Activated CD4-positive, alpha-beta T cell treated with anti-CD3 and anti-CD28 coated beads, Interleukin-2, amount 10 ng/mL, durations not matched to agents 7 days and 5 days (primary cell): ENCODE measurements at places on chromosomes 11 and 22.

DNA sequence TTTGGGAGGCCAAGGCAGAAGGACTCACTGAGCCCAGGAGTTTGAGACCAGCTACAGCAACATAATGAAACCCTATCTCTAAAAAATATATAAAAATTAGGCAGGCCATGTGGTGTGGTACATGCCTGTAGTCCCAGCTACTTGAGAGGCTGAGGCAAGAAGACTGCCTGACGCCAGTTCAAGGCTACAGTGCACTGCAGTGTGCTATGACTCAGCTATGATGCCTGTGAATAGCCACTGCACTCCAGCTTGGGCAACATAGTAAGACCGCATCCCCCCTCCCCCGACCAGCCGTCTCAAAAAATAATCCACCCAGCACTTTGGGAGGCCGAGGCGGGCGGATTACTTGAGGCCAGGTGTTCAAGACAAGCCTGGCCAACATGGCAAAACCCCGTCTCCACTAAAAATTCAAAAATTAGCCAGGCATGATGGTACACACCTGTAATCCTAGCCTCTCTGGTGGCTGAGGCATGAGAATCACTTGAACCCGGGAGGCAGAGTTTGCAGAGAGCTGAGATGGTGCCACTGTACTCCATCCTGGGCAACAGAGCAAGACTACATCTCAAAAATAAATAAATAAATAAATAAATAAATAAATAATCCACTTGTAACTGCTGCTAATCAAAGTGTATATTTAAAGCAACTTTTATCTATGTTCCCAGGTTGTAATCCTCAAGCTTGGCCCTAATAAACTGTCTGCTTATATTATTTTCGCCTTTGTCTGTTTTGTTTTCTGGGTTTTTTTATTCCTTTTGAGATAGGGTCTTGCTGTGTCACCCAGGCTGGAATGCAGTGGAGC, 7.8 kb downstream of the HPS5 start:
- DNase-seq: no peak

GRCh38 chr22:27885977-27886842, 32.8 kb downstream of the PITPNB start:
- DNase-seq: peak; percentile 55

- DNase-seq: no peak
These were observed 8.3 kb downstream of the RELT start for GRCh38 chr11:73384531-73384871.

GRCh38 chr11:117435326-117435725, 107.7 kb downstream of the CEP164 start:
- no peak for DNase-seq

DNA sequence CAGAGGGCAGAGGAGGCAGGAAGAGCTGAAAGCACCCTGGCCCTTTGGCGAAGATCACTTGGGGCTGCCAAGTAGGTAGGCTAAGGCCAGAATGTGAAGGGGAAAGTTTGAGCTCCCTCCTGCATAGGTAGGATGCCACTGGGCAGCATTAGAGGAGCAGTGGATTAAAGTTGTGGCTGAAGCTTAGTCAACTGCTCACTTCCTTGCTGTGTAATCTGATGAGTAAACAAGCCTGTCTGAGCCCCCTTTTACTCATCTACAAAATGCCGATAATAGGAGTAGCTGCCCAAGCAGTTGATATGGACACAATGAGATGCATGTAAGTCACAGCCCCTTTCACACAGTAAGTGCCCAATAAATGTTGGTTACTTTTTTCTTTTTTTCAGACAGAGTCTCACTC, 216.4 kb downstream of the MN1 start:
- DNase-seq: no peak

- no peak for DNase-seq
These were observed 1.2 kb downstream of the DKK3 start for GRCh38 chr11:12007230-12007593.

GRCh38 chr11:109619498-109619897, 197.5 kb downstream of the C11orf87 start:
- no peak for DNase-seq

DNA sequence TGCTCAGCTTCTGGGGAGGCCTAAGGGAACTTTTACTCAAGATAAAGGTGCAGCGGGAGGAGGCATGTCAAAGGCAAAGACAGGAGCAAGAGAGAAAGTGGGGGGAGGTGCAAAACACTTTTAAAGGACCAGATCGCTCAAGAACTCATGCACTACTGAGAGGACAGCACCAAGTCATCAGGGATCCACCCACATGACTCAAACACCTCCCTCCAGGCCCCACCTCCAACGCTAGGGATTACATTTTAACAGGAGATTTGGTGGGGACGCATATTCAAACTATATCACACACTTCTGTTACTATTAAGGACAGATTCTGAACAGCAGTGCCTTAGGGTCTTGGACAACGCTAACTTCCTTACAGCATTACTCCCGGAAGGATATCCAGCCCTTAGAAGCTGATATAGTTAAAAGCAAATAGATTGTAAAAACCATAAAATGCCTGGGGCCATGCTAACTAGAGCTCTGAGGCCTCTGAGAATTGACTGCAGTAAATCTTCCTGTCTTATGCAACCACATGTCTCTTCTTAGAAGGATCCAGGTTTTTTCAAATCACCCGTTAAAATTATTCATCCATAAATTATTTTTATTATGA, 16.7 kb upstream of the ZC3H12C start:
- no peak for DNase-seq

DNA sequence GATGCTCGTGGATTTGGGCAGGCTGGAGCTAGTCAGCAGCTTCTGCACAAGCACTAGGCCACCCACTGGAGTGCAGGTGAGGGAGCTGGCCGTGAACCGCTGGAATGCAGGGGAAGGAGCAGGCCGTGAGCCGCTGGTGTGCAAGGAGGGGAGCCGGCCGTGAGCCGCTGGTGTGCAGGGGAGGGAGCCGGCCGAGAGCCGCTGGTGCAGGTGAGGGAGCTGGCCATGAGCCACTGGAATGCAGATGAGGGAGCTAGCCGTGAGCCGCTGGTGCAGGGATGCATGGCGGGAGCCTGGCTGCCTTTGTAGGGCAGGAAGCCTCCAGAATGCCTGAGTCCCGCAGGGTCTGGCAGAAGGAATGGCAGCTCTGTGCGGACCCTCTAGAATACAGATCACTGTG, 4220.0 kb upstream of the OR11H1 start:
- DNase-seq: no peak

GRCh38 chr11:72735495-72736027, 16.6 kb downstream of the ARAP1 start:
- no peak for DNase-seq

- DNase-seq: no peak
These were observed 3.4 kb downstream of the CADM1 start for GRCh38 chr11:115500547-115501501.

DNA sequence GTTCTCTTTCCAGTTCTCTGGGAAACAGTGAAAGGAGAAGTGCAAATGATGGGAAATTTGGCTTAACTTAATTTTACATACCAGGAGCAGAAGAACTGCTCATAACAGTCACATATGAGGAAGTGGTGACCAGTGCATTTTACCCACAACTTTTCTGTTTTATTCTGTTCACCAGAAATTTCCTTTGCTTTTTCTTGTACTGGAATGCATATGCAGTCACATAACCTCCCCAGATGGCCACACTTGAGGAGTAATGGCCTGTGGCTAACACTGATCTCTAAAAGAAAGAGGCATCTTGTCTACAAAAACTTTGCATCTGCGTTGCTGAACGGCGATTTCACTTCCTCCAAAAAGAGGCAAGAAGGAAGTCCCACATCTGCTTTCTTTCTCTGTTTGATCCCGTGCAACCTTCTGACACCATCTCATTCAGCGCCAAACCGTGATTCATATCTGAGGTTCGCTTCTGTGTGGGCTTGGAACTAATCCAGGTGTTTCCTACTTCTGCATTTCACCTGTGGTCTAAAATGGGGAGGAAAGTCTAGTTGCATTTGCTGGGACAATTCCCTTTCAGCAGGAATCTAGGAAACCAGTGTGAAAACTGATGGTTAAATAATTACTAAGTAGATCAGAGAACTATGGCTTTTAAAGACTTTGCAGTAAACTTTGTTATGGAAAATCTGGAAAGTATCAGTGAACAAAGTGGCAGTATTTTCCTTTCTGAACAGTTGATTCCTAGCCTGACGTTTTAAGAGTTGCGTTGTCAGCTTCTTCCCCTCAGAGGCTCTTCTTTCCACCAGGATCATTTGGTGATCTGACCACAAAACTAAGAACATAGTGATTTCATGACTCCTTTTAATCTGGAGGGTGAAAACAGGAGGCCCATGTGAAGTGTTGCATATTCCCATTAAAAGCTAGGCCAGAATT, 4.2 kb upstream of the MPEG1 start:
- DNase-seq: no peak

GRCh38 chr11:48123934-48124755, 92.5 kb upstream of the OR4B1 start:
- DNase-seq: no peak

- DNase-seq: peak; percentile 65
These were observed 6.1 kb upstream of the STIM1 start for GRCh38 chr11:3849297-3849874.

- DNase-seq: peak; percentile 57
These were observed 3.0 kb downstream of the PKP3 start for GRCh38 chr11:396948-397548.

GRCh38 chr11:100174881-100175280, 512.2 kb upstream of the ARHGAP42 start:
- no peak for DNase-seq

GRCh38 chr11:125591649-125592304, 875 bp upstream of the STT3A start:
- DNase-seq: peak; percentile 39

DNA sequence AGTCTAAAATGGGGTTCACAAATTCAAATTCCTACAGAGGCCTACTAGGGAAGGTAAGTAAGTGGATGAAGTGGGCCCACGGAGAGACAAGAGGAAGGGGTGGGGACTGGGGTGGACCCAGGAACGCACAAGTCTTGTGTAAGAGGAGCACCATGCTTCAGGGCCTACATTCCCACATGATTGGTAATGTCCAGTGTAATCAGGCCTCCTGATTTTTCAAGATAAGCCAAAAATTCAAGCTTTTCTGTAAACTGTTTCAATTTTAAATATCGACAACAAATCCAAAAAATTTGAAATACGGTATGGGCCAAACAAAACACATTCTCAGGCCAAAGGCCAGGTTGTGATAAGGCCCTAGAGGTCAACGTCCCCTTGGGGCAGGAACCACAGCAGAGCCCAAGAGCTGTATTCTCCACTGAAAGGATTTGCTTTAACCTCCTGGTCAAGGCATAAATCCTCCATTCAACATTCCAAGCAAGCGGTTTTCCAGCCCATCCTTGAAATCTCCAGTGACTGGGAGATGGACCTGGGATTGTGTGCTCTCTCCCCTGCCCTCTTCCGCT, 116.4 kb downstream of the TRIM29 start:
- DNase-seq: no peak

DNA sequence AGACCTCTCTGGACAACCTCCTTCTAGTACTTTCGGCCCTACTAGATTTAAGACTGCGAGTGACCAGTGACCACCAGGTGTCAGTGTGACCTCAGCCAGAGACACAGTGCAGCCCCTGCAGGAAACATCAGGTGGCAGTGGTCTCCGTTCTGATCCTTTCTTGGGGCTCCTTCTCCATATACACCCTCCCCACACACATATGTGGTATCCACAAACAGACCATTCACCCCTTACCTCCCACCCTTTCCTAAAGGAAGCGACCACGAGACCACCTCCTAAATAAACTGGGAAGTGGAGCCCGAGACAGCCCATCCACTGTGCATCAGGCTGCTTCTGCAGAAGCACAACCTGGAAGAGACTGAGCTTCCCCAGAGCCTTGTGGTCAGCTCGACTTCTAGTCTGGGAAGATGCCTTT, 38.5 kb upstream of the CYP2D6 start:
- peak; percentile 72 for DNase-seq

DNA sequence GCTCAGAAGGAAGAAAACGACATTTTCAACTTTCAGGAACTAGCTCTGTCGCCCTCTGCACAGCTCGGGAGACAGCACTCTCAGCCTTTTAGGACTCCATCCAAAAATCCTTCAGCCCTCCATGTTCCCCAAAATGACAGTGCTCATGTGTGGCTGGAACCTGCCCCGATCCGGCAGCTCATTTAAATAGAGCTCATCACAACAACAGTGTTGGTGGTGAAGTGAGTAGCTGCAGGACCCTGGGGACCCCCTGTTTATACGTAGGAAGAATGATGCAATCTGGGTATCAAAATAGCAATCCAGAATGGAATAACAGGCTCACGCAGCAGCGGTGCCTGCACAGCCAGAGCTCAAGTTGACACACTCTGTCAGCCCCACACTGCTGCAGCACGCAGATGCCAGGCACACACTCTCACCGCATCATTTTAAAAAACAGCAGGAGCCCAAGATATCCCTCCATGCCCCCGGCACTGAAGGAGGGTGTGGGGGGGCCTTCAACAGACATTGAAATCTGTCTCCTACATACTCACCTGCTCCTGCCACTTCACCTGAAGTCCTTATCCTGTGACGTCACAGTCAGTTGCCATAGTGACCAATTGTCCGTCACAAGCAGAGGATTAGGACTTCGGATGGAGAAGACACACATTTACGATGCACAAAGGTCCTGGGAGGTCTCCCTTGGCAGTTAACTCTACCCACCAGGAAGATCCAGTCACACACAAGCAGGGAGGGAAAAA, 24.0 kb downstream of the TRIM66 start:
- no peak for DNase-seq

GRCh38 chr11:112856591-112856990, 104.6 kb upstream of the NCAM1 start:
- DNase-seq: no peak

DNA sequence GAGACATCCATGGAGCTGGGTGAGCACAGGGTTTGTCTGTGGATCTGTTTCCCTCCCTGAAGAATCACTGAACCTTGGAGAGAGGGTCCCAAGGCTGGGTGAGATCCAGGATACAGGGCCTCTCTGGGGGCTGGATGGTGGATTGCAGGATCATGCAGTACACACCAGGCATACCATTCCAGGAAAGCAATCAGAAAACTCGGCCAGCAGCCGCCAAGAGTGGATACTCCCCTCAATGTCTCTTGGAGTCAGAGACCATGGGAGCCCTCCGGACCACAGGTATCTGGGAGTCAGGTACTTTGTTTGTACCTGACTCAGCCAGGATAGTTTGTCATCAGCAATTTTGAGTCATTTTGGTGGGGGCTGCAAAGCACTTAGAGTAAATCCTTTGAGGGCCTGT, 14.6 kb upstream of the SYT13 start:
- no peak for DNase-seq
